Esophagus muscularis mucosa (tissue), 4 donors: ENCODE measurements at places on chromosomes 16 and 17. TPM values are rescaled to one million over a fixed set of nuclear protein-coding genes. Genes with fewer than 3 reads are reported as not detected.

FZD2 gene
- 1.7 TPM for total RNA-seq

TAF1C gene
- total RNA-seq, result 16.6 TPM

SPNS2 gene
- total RNA-seq, result 19.9 TPM

MPV17L gene
- 9.5 TPM for total RNA-seq

GRCh38 chr16:89363621-89364393, 126.6 kb downstream of the ANKRD11 start:
- DNase-seq, result no peak

DNA sequence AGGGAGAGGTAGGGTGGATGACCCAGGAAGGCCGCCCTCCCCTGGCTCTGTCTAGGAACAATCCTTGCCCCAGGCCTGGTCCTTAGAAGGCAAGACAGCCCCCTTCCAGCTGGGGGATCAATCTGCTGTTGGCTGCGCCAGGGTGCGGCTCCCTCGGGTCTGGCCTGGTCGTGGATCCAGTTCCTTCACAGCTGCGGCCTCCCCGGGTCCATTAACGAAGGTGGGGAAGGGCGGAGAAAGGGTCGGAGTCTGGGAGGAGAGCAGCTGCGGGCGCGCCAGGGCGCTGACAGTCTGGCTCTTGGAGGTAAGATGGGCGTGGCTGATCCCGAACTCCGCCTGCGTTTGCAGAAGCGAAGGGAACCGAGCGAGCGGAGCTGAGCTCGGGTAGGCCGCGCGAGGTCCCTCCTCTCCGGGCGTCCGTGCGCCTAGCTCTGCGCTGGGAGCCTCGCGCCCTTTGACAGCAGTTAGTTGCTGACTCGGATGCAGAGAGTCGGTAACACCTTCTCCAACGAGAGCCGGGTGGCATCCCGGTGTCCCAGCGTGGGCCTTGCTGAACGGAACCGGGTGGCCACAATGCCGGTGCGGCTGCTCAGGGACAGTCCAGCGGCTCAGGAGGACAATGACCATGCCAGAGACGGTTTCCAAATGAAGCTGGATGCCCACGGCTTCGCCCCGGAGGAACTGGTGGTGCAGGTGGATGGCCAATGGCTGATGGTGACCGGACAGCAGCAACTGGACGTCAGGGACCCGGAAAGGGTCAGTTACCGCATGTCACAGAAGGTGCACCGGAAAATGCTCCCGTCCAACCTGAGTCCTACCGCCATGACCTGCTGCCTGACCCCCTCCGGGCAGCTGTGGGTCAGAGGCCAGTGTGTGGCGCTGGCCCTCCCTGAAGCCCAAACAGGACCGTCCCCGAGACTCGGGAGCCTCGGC, at the start of gene HSPB9:
Gene HSPB9 (plus strand): TSS at position 434 of the 933 bp plus-strand sequence. CDS start 47 bp downstream, at position 481.
- DNase-seq, result no peak

- no peak for DNase-seq
These were observed 5.7 kb upstream of the TVP23A start for GRCh38 chr16:10824111-10824893.
